ENCODE measurements at places on chromosomes 6 and 20. TPM values are rescaled to one million over a fixed set of nuclear protein-coding genes. Genes with fewer than 3 reads are reported as not detected.

The APCDD1L gene
- 1.6 TPM for total RNA-seq

The SLC17A1 gene
- not detected for total RNA-seq

The EFCAB8 gene
- total RNA-seq: not detected

The OR2B2 gene
- not detected for total RNA-seq

The SULF2 gene
- 1.9 TPM for total RNA-seq

The PARD6B gene
- total RNA-seq: 1.4 TPM

The KCNK16 gene
- total RNA-seq: not detected

The MLIP gene
- not detected for total RNA-seq

The PPP1R16B gene
- total RNA-seq: 0.33 TPM

The IL20RA gene
- 0.90 TPM for total RNA-seq

The DEFB121 gene
- total RNA-seq: not detected

The GNMT gene
- 0.36 TPM for total RNA-seq

The TRIM40 gene
- not detected for total RNA-seq

The IL17A gene
- total RNA-seq: not detected

The PROCR gene
- 62.2 TPM for total RNA-seq

The KIF25 gene
- not detected for total RNA-seq

The CALHM5 gene
- total RNA-seq: 6.8 TPM

The ZNF184 gene
- 6.5 TPM for total RNA-seq

The SLC24A3 gene
- total RNA-seq: 0.57 TPM

The INSM1 gene
- total RNA-seq: not detected

The SMIM28 gene
- not detected for total RNA-seq

The TTK gene
- 35.9 TPM for total RNA-seq

The COL12A1 gene
- total RNA-seq: 342 TPM

The DOK5 gene
- total RNA-seq: 85.6 TPM

The WFDC10B gene
- total RNA-seq: not detected

The LHFPL5 gene
- not detected for total RNA-seq

The CRYBG1 gene
- total RNA-seq: 19.3 TPM

The NRN1 gene
- total RNA-seq: 0.65 TPM

Measured in fibroblast of the aortic adventitia (primary cell).